ENCODE measurements at places on chromosomes 5 and 9. TPM values are rescaled to one million over a fixed set of nuclear protein-coding genes. Genes with fewer than 3 reads are reported as not detected.

The FOXI1 gene
- total RNA-seq = not detected

The CCDC180 gene
- total RNA-seq = 10.3 TPM

The ADAMTS2 gene
- total RNA-seq = 1.7 TPM

The PTRH1 gene
- total RNA-seq = 5.2 TPM

The FGD3 gene
- total RNA-seq = 18.7 TPM

The TTLL11 gene
- total RNA-seq = 13.3 TPM

The GALNT12 gene
- total RNA-seq = 3.2 TPM

The OR1J2 gene
- total RNA-seq = not detected

The LRRC70 gene
- total RNA-seq = 3.2 TPM

The CAMK4 gene
- total RNA-seq = 78.2 TPM

The ERGIC1 gene
- 31.2 TPM for total RNA-seq

The DDX4 gene
- total RNA-seq = under 0.01 TPM

The CAVIN4 gene
- 11.8 TPM for total RNA-seq

The TNC gene
- 92.0 TPM for total RNA-seq

The MLANA gene
- total RNA-seq = not detected

The PHF2 gene
- total RNA-seq = 29.3 TPM

The FANCG gene
- 14.0 TPM for total RNA-seq

The MVB12B gene
- total RNA-seq = 29.7 TPM

The SOWAHA gene
- total RNA-seq = 4.7 TPM

The AIF1L gene
- total RNA-seq = 14.0 TPM

The SPATA6L gene
- 9.1 TPM for total RNA-seq

The TNFSF15 gene
- total RNA-seq = under 0.01 TPM

The IL5 gene
- total RNA-seq = not detected

The MEF2C gene
- 951 TPM for total RNA-seq

The CNTLN gene
- 13.5 TPM for total RNA-seq

The C5orf22 gene
- 25.6 TPM for total RNA-seq

The ECSCR gene
- total RNA-seq = 3.4 TPM

The SLC6A7 gene
- total RNA-seq = 1.5 TPM

The MARCOL gene
- not detected for total RNA-seq

The ITK gene
- not detected for total RNA-seq

The ENHO gene
- total RNA-seq = 27.8 TPM

The UNC5A gene
- 6.6 TPM for total RNA-seq

The FLT4 gene
- total RNA-seq = 2.0 TPM
